Fibroblast of skin of left biceps (primary cell): ENCODE measurements at places on chromosomes 6 and 20.

DNA sequence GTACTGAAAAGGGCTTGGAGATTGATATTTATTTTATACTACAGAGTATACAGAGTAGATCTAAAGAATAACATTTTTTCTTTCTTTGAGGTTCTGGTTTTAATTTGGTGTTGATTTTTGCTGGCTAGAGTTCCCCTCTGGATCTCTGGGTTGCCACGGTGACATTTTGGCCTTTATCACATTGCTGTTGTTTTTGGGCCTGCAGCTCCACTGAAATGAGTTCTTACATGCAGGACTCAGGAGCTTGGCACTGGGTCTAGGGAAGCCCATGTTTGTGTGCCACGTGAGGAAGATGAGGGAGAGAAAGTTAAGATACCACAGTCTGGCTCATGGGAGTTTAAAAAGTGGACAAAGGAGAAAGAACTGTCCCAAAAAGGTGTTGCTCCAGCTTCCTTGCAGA, 7.4 kb upstream of the TFAP2C start:
- no peak for DNase-seq

DNA sequence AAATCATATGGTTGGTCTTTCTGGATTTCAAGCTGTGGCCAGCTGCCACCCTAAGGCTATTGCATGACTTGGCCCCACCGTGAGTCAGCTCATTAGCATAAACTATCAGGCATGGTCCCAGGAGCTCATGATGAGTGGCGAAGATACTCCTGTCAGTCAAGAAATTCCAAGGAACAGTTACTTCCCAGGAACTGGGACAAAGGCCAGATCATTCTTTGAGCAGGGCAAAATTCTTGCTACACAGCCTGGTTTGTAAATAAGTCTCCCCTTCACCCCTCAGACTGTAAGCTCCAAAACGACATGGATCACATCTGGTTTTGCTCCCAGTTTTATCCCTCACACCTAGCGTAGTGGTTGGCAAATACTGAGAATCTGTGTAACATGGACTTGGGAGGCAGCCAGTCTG, 33.0 kb upstream of the KIAA1586 start:
- peak; percentile 57 for DNase-seq

GRCh38 chr6:157909282-157909664, 72.4 kb upstream of the SYNJ2 start:
- DNase-seq, result no peak

DNA sequence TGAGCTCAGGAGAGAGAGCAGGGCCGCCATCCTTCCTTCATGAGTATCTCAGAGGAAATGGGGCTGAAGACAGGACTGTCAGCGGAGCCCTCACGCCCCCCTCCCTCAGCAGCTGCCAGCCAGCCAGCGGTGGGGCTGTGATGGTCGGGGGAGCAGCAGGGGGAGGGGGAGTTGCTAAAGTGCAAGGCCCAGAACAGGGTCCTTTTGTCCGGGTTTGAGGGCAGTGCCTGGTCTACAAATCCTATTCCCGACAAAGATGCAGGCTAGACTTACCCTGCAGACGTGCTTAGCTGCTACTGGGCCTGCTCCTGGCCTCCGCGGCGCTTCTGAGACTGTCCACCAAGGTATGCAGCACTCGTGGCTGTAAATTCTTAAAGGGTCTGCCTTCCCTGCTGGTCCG, 593.4 kb upstream of the CDH4 start:
- no peak for DNase-seq

- no peak for DNase-seq
Measured at GRCh38 chr6:1773700-1774099, 164.0 kb downstream of the FOXC1 start.
